ENCODE measurements at places on chromosomes 2 and 18.

- DNase-seq = no peak
Measured at GRCh38 chr2:69973335-69973735, 11.9 kb upstream of the ASPRV1 start.

GRCh38 chr2:224576088-224576715 lies 9.0 kb downstream of the CUL3 start:
- DNase-seq = no peak

DNA sequence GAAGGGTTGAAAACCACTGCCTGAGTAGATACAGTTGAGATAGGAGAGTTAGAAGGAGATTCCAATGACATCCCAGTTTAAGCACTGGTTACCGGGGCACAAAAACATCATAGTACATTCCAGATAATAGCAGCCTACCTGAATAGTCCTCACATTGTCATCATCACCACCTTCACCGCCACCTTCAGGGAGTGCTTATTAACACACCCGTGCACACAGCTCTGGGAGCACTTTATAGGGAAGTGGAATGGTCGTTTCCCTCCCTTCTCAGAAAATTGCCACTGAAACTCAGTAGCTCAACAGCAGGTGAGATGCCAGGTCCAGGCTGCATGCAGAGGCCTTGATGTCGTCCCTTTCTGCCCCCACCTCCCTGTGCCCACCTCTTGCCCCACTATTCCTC lies 8.2 kb downstream of the SERPINB7 start:
- no peak for DNase-seq

- no peak for DNase-seq
Measured at GRCh38 chr18:57426187-57426586, 9.0 kb upstream of the ONECUT2 start.

- no peak for DNase-seq
Measured at GRCh38 chr18:22683786-22684185, 249.3 kb upstream of the RBBP8 start.

- no peak for DNase-seq
Measured at GRCh38 chr2:26345283-26345544, 729 bp upstream of the SELENOI start.

DNA sequence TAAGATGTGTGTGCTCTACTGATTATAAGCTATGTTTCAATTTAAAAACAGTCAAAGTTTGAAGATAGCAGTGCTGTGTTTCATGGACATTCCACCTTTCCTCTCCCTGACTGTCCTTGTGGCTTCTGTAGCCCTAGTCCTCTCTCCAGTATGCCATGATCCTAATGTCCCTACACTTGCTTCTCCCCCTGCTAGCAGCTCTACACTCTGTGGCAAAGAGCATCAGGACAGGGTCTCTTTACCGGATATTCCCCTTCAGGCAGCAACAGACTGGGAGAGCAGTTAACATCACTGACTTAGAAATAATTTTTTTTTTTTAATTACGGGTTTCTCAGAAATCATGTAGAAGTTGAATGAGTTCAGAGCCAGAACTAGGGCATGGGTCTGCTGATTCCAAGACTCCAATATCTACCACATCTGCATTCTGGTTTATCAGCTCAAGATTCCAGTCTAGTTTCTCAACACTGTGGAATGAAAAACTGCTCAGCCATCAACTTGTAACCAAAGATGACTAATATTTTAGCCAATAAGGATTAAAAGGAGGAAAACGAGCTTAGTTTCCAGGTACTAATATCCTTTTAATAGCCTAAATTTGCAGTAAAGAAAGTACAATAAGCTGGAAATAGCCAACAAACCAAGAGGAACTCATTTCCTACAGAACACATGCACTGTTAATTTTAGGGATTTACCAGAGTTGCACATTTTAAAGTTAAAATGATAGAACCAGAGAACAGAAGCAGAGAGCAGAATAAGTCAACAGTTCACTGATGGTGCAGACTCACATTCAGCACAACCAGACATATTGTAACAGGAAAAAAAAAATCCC lies 45.2 kb downstream of the TMEM131 start:
- no peak for DNase-seq

- peak; percentile 72 for DNase-seq
Measured at GRCh38 chr2:199979832-199980628, 24.6 kb downstream of the MAIP1 start.

- DNase-seq = no peak
Measured at GRCh38 chr2:84271977-84272376, 187.1 kb downstream of the SUCLG1 start.

- DNase-seq = no peak
Measured at GRCh38 chr2:209525834-209526281, 102.0 kb downstream of the MAP2 start.

DNA sequence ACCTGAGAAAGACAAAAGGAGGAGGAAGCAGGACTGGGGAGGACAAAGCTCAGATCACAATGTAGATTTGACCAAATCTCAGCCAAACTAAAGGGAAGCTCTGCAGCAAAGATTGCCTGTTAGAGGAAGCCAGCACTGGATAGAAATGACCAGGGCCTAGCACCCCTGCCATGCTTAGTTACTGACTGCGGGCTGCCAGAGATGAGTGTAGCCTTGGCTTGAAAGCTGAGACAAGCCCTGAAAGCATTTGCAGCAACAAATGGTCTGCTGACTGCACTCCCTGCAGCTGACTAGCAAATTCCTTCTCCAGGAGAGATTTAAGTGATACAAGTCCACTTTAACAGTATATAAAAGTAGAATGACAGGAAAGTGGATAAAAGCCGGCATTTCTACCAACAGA lies 140.9 kb upstream of the CRIM1 start:
- DNase-seq = no peak

- no peak for DNase-seq
Measured at GRCh38 chr2:100878000-100878791, 58.3 kb downstream of the NPAS2 start.

GRCh38 chr2:191670076-191670475 lies 7.9 kb upstream of the NABP1 start:
- DNase-seq = no peak

- DNase-seq = no peak
Measured at GRCh38 chr2:226772389-226773179, 27.0 kb downstream of the IRS1 start.

DNA sequence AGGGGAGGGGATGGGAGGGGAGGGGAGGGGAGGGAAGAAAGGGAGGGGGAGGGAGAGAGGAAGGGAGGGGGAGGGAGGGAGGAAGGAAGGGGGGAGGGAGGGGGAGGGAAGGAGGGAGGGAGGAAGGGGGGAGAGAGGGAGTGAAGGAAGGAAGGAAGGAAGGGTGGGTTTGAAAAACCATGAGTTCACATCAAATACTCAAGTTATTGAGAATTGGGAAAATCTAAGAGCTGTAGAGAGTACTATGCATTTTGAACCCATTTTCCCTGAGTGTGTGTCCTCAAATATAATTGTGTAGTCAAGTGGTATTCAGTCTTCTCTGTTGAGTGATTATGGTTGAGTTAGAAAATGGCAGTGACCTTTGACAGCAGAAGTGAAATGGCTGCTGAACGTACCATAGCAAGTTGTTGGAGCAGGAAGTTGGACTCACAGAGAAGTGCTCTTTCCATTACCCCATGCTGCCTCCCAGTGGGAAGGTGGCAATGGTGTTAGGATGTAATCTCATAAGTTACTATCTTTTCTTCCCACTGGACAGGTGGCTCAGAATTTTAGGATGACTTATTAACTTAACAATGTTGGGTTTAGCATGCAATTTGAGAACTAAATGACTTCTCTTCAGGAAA lies 214.6 kb downstream of the SETBP1 start:
- peak; percentile 10 for DNase-seq

- no peak for DNase-seq
Measured at GRCh38 chr2:160364364-160364763, 129.2 kb downstream of the RBMS1 start.

- peak; percentile 42 for DNase-seq
Measured at GRCh38 chr2:74499267-74499939, at the start of gene LBX2. Gene LBX2, minus strand, starts transcription at chr2:74499603. Its CDS starts 66 bp downstream, at chr2:74499537.

DNA sequence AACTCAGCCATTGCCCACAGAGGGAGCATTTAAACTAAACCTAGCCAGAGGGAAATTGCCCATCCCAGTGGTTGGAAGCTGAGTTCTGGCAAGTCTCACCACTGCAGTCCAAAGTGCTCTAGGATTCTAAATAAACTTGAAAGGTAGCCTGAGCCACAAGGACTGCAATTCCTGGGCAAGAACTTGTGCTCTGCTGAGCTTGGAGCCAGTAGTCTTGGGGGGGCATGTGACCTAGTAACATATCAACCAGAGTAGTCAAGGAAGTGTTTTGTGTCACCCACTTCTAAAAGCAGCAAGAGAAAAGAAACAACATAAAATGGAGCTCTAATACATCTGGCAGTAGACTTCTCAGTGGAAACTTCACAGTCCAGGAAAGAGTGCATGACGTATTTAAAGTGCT lies 167.0 kb downstream of the PTH2R start:
- DNase-seq = no peak

Measured in stimulated activated CD4-positive, alpha-beta T cell treated with anti-CD3 and anti-CD28 coated beads, Interleukin-4, amount 100 ng/mL, for 4 hours (primary cell).